ENCODE measurements at places on chromosomes 7 and 10.

DNA sequence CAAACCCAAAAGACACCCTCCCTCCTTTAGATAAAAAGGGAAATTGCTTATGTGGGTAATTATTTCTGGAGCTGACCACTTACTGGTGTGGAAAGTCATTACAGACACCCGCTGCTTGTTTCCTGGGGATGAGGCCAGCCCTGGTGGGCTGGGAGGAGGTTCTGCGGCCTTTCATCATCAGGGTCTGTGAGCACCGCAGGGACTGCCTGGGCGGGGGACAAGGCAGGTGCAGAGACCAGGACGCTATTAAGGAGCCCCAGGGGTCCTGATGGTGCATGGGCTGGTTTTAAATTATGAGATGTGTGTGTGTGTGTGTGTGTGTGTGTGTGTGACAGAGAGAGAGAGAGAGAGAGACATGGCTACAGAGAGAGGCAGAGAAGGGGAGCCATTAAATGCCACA lies 171.2 kb downstream of the DNAJB6 start:
- no peak for DNase-seq

GRCh38 chr10:92180399-92180798 lies 110.5 kb downstream of the CPEB3 start:
- no peak for DNase-seq

GRCh38 chr10:51675088-51675487 lies 24.3 kb downstream of the CSTF2T start:
- no peak for DNase-seq

- DNase-seq: no peak
Observed at GRCh38 chr10:660413-660969, 29.0 kb downstream of the DIP2C start.

Measured in endothelial cell (in vitro differentiated cells).